ENCODE measurements at places on chromosomes 6 and 20. TPM values are rescaled to one million over a fixed set of nuclear protein-coding genes. Genes with fewer than 3 reads are reported as not detected.
A peak's percentile ranks its signal among the peaks of the same experiment; 100 is the strongest.

DNA sequence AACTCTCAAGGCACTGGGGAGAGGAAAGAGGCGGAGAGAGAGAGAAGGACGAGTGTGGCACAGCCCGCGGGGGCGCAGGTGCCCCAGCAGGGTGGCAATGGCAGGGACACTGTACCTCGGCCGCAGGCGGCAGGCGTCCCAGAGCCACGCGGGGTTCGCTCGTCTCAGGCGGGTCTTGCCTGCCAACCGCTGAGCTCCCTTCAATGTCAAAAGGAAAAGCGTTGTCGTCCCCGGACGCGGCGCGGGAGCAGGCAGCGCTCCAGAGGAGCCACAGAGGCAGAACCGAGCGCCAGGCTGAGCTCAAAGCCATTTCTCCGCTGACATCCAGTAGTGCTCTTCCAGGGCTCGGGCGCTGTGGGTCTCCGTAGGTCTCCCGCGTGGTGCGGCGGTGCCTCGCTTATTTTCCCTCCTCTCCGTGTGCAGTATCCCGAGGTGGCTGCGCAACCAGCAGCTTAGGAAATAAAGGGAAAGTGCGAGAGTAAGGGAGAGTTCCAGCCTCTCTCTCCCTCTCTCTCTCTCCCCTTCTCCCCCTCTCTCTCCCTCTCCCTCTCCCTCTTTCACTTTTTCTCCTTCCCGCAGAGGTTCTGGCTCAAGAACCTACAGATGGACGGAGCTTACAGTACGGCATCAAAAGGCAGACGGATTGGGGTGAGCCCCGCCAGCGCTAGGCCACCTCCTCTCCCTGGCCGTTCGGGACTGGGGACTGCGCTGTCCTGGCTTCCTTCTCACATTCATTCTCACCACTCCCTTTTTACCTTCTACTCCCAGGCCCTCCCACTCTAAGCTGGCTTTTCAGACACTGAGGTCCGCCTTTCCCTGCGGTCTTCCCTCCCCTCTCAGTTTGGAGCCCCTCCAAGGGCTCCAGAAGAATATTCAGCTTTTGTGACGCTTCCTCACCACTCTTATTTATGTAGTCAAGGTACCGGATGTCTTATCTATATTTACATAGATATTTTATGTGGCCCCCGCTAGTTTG is at the start of gene LAMA4:
Gene LAMA4 (minus strand): TSS at position 727 of the 976 bp plus-strand sequence. CDS start 417 bp downstream, at position 310.
- peaks cover 4% of the 10 kb centered on the region for H3K4me1 ChIP-seq
- peak within 1 kb of the TSS; percentile 75 for H3K27ac ChIP-seq
- no peak for DNase-seq
- no peaks in the 10 kb centered on the region for H3K36me3 ChIP-seq

- no peaks in the 10 kb centered on the region for H3K27me3 ChIP-seq
- H3K27ac ChIP-seq: no peak overlapping the region
- H3K36me3 ChIP-seq: no peaks in the 10 kb centered on the region
Observed at GRCh38 chr6:70886661-70887060, 70.2 kb downstream of the B3GAT2 start.

GRCh38 chr6:142605922-142606485 is 304.2 kb downstream of the ADGRG6 start:
- no peaks in the 10 kb centered on the region for H3K27me3 ChIP-seq
- H3K36me3 ChIP-seq: no peaks in the 10 kb centered on the region
- H3K4me3 ChIP-seq: no peak overlapping the region
- H3K4me1 ChIP-seq: no peaks in the 10 kb centered on the region
- no peak overlapping the region for H3K27ac ChIP-seq

- H3K27me3 ChIP-seq: no peaks in the 10 kb centered on the region
- no peak overlapping the region for H3K27ac ChIP-seq
Observed at GRCh38 chr6:122673343-122673961, 63.2 kb downstream of the PKIB start.

DNA sequence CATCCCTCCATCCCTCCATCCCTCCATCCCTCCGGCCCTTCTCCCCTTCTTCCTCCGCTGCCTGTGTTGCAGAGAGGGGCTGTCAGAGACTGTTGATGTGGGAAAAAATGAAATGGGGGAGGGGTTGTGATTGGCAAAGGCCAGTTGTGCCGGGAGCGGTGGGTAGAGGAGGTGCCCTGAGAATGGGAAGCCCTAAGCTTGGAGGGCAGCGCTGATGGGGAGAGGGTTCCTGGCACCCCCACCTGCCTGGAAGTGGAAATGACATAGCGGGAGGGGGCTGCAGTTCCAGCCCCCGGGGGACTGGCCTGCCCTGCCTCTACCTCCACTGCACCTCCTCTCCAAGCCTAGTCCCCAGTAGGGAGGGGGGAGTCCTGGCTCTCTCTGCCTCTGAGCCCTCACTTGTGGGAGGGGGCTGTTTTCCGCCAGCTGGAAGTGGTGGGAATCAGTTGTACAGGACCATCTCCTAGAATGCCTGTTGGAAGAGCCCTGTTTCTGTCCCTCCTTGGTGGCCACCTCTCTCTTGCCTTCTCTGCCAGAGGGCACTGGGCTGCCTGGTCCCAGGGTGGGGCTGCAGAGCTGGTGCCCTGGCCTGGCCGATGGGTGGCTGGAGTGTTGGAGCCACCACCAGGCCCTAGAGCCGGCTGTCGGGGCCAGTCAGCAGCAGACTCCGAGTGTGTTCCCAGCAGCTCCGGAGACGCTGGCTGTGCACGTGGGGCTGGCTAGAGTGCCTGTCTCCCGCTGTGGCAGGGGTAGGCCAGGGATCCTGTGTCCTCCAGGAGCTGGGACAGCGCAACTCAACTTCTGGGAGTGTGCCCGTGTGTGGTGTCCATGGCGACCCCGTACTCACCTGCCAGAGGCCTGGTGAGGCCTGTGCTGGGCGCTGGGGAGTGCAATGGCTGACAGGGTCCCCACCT is 1.5 kb downstream of the DLGAP4 start:
- DNase-seq: no peak
- peaks cover 7% of the 10 kb centered on the region for H3K4me1 ChIP-seq
- H3K36me3 ChIP-seq: no peaks in the 10 kb centered on the region
- H3K4me3 ChIP-seq: no peak overlapping the region

DNA sequence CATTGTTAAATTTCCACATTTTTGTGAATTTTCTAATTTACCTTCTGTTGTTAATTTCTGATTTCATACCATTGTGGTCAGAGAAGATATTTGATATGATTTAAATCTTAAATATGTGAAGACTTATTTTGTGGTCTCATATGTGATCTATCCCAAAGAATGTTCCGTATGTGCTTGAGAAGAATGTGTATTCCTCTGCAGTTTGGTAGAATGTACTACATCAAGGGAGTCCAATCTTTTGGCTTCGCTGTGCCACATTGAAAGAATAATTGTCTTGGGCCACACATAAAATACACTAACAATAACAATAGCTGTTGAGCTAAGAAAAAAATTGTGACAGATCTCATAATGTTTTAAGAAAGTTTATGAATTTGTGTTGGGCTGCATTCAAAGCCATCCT is 176.2 kb upstream of the PRND start:
- H3K27ac ChIP-seq: no peak overlapping the region
- H3K4me3 ChIP-seq: no peak overlapping the region
- no peak for DNase-seq
- no peaks in the 10 kb centered on the region for H3K27me3 ChIP-seq
- no peaks in the 10 kb centered on the region for H3K4me1 ChIP-seq

- no peak overlapping the region for H3K27ac ChIP-seq
- DNase-seq: no peak
- peaks cover 44% of the 10 kb centered on the region for H3K36me3 ChIP-seq
Observed at GRCh38 chr6:119193707-119194106, 115.2 kb upstream of the FAM184A start.

DNA sequence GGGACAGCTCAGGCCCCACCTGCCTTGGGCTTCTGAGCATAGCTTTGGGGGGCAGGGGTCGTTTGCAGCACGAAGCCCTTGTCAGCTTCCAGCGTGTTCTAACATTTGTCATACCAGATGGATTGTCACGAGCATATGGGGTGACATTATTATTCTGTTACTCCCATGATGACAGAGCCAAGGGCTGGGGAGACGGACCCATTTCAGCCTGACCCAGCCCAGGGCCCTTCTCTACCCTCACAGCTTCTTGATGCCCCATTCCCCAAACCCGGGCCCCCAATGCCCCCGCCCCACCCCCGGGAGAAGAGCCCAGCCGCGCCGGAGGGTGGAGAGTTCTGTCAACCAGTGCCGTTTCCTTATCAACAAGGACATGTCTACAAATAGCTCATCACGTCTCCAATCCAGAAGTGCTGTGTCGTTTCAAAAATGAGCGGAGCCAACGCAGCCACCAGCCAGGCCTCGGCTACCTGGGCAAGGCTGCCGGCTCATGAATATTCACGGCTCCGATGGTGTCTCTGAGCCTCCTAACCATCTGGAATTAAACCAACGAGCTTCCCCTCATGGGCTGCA is 9.6 kb upstream of the CHRNA4 start:
- no peaks in the 10 kb centered on the region for H3K27me3 ChIP-seq
- H3K27ac ChIP-seq: no peak overlapping the region
- DNase-seq: no peak
- no peaks in the 10 kb centered on the region for H3K4me1 ChIP-seq
- H3K4me3 ChIP-seq: no peak overlapping the region

DNA sequence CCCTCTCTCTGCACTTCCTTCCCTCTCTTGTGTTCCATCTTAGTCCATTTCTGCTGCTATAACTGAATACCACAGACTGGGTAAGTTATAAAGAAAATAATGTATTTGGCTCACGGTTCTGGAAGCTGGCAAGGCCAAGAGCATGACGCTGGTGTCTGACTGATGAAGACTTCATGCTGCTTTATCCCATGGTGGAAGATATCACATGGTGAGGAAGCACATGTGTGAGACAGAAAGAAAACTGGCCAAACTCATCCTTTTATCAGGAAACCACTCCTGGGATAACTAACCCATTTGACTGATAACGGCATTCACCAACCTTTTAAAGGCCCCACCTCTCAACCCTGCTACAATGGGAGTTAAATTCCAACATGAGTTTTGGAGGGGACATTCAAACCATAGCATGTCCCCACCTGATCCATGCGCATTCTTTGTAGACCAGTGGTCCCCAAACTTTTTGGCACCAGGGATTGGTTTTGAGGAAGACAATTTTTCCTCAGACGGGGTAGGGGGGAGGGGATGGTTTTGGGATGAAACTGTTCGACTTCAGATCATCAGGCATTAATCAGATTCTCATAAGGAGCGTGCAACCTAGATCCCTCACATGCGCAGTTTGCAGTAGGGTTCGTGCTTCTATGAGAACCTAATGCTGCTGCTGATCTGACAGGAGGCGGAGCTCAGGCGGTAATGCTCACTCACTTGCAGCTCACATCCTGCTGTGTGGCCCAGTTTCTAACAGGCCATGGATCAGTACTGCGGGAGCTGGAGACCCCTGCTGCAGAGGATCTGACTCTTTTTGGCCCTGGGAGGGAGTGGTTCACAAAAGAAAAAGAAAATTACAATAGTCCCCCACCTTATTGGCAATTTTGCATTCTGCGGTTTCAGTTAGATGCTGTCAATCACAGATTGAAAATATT is 71.7 kb upstream of the RNF24 start:
- no peak overlapping the region for H3K27ac ChIP-seq
- H3K4me3 ChIP-seq: no peak overlapping the region
- no peaks in the 10 kb centered on the region for H3K36me3 ChIP-seq

DNA sequence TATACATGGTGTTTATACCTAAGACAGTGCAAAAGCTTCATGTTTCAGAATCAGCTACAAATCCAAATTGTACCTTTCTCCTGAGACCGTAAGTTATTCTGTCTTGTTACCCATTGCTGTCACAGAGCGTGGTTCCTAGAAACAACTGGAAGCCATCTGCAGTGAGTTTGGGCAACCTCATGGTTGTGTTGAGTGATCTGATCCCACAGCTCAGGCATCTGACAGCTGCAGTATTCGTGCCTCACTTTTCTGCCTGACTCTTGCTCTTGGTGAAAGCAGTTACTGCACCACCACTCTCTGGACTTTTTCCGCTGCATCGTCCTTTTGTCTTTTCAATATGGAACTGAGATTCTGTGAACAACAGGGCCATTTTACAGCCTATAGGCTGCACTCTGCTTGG is 752.6 kb downstream of the MAFB start:
- H3K4me3 ChIP-seq: no peak overlapping the region
- H3K27me3 ChIP-seq: no peaks in the 10 kb centered on the region
- H3K36me3 ChIP-seq: no peaks in the 10 kb centered on the region
- no peak overlapping the region for H3K27ac ChIP-seq
- no peak for DNase-seq
- H3K4me1 ChIP-seq: no peaks in the 10 kb centered on the region

DNA sequence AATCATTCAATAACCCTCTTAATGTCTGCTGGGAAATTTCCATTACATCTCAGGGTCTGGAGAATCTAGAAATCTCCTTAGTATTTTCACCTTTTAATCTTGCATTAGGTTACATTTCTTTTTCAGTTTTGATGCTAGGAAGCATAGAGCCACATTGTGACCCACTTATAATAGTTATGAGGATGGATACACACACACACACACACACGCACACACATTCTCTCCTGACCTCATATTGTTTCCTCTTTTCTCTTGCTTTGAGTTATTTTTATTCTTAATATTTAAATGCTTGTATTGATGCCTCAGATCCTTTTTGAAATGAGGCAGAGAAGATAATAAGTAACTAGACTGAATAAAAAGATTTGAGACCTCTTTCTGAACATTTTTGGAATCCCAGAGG is 128.4 kb downstream of the KLHL32 start:
- no peak overlapping the region for H3K4me3 ChIP-seq
- no peak overlapping the region for H3K27ac ChIP-seq
- H3K27me3 ChIP-seq: no peaks in the 10 kb centered on the region
- no peaks in the 10 kb centered on the region for H3K4me1 ChIP-seq
- H3K36me3 ChIP-seq: no peaks in the 10 kb centered on the region

DNA sequence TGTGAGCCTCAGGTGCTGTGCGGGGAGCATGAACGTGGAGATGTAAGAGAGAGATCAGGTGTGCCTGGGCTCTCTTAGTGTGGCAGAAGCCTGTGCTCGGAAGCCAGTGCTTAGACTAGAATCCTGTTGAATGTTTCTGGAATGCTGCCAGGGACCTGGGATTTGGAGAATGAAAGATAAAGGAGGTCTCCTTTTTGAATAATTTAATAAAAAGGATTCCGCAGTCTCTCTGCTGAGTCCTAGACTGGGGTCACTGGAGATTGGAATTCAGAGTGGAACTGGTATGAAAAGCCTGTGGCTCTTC is 18.8 kb upstream of the EFCAB8 start:
- DNase-seq: no peak
- no peaks in the 10 kb centered on the region for H3K4me1 ChIP-seq
- H3K27ac ChIP-seq: no peak overlapping the region
- H3K36me3 ChIP-seq: peaks cover 66% of the 10 kb centered on the region
- H3K27me3 ChIP-seq: no peaks in the 10 kb centered on the region
- no peak overlapping the region for H3K4me3 ChIP-seq

DNA sequence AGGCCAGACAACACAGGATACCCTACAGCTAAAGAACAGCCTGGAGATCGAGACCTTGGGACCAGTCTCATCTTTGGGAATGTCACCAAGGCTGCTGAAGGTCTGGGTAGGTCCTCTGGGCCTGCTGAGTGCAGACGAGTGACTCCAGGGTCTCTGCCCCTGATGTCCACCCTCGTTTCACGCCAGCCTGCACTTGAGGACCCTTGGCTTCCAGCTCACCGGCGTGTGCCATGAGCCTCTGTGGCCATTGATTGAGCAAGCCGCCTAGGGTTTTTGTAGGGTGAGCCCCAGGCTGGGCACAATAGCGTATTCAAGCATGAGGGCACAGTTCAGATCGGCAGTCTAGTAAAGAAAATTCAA is 4.3 kb downstream of the BPHL start:
- H3K36me3 ChIP-seq: no peaks in the 10 kb centered on the region
- no peak overlapping the region for H3K27ac ChIP-seq
- no peak overlapping the region for H3K4me3 ChIP-seq
- no peaks in the 10 kb centered on the region for H3K27me3 ChIP-seq
- no peak for DNase-seq
- H3K4me1 ChIP-seq: peaks cover 5% of the 10 kb centered on the region

Gene EGFL8
- 9.4 TPM for total RNA-seq

Gene ITPA
- total RNA-seq: 111 TPM

Gene DST
- 223 TPM for total RNA-seq

Gene TNNC2
- total RNA-seq: not detected

Gene CHRNA4
- not detected for total RNA-seq

Gene CST2
- not detected for total RNA-seq

Data from ascending aorta (tissue), 2 donors.